ENCODE measurements at places on chromosomes 4 and X.

DNA sequence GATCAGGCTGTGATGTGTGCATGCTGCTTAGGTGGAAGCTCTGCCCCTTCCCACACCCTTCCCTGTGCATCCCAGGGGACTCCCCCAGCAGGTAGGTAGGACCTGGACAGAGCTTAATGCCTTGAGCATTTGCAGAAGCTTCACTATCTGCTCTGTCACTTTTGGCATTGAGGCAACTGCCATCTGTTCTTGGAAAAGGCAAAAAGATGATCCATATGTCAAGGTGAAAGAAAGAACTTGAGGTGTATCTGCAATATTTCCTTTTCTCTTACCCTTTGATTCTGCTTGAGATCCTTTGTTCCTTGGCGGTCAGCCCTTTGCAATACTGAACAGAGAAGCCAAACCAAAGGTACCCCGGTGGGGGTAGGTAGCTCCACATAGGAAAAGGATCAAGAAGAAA lies 37.1 kb upstream of the TBC1D9 start:
- DNase-seq = peak; percentile 37

DNA sequence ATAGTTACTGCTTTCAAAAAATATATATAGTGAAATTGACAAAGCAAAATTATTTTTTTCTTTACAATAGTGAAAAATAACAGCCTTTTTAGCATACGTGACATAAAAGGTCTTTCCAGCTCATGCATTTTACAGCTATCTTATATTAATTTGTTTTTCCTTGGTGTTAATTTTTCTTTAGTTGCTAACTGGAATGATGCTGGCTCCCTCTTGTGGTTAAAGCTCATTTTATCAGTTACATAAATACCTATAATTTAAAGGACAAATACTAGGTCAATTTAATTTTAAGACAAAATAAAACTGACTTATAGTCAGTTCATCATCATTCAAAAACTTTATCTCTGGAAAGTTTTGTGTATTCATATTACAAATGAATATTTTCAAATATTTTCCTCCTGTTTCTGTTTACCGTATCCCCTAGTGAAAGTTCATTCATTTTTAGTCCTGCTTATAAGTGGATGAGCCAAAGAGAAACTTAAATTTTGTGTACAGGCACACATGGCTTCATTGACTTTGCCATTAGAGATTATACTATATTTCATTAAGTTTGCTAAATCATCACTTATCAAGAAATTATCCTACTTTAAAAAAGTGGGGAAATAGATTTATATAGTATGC lies 9.9 kb upstream of the ANAPC4 start:
- no peak for DNase-seq

DNA sequence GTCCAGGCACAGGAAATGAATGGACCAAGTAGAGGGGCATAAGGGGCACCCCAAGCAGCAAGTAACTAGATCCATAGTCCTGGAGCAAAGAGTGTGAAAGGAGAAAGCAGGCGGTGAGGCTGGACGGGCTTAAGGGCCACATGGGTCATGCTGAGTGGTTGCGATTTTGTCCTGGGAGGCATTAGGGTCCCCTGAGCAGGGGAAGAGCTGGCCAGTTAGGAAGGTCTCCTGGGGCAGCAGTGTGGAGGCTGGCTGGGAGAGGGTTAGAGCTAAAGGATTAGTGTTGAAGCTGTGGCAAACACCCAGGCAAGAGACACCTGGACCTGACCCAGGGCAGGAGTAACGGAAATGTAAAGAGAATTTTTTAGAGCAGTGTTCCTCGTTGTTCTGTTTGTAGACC lies 26.5 kb downstream of the MYOZ2 start:
- DNase-seq = peak; percentile 18

DNA sequence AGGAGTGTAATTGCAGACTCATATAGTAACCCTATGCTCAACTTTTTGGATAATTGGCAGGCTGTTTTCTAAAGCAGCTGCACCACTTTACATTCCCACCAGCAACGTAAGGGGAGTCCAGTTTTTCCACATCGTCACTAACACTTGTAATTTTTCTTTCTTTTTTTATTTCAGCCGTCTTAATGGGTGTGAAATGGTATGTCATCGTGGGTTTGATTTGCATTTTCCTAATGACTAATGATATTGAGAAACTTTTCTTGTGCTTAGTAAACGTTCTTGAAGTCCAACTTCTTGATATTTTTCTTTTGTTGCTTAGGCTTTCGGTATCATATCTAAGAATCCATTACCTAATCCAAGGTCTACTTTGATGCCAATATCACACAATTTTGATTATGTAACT lies 95.3 kb upstream of the IL1RAPL1 start:
- no peak for DNase-seq

GRCh38 chr4:77566148-77566547 lies 39.5 kb upstream of the CXCL13 start:
- DNase-seq = no peak

DNA sequence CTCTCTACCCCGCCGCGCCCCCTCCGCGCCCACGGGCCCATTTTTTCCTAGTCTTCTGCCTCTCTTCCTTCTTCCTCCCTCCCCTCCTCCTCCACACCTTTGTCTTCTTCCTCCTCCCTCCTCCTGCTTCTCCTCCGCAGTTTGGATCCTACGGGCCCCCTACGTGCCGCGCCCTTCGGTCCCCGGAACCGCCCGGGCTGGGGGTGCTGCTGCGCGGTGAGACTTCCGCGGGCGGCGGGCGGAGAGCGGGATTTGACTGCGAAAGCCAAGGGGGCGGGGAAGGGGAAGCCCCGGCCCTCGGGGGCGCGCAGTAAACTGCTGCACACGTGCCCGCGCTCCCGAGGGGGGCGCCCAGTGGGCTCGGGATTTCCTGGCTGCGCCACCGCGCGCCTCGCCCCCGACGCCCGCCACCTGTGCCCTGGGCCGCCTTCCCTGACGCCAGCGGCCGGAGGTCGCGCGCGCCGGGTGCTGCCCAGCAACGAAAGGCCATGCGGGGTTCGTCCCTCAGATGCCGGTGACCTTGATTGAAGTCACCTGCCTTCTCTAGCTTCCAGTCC lies 3.3 kb upstream of the NKX3-2 start:
- peak; percentile 76 for DNase-seq

DNA sequence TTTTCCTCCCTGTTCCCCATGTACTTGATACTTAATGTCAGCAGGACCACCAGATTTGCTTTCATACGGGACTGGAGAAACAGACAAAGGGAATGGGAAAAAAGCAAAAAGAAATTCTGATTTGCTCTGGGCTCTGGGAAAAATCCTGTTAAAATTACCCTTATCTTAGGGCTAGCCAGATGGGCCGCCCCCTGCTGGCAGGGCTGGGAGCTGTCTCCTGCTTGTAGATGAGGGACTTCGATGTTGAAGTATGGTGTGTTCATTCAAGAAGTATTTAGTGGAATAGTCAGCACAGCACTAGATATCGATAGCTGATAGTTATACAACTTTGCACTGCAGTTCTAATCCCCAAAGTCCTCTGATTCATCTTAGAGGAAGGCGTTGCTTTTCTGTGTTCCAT lies 45.8 kb downstream of the BCORL1 start:
- peak; percentile 63 for DNase-seq

DNA sequence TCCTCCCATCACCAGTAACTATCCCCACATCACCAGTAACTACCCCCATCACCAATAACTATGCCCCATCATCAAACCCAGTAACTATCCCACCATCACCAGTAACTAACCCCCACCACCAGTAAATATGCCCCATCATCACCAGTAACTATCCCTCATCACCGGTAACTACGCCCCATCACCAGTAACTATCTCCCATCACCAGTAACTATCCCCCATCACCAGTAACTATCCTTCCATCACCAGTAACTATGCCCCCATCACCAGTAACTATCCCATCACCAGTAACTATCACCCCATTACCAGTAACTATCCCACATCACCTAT lies 2.9 kb downstream of the ASMTL start:
- no peak for DNase-seq

GRCh38 chr4:166014411-166014810 lies 141.4 kb downstream of the TLL1 start:
- no peak for DNase-seq

- DNase-seq = no peak
Measured at GRCh38 chrX:5916945-5917344, 311.7 kb downstream of the NLGN4X start.

- no peak for DNase-seq
Measured at GRCh38 chr4:153265306-153266047, 61.2 kb downstream of the TRIM2 start.

GRCh38 chr4:141126769-141127168 lies 6.5 kb downstream of the RNF150 start:
- DNase-seq = no peak

DNA sequence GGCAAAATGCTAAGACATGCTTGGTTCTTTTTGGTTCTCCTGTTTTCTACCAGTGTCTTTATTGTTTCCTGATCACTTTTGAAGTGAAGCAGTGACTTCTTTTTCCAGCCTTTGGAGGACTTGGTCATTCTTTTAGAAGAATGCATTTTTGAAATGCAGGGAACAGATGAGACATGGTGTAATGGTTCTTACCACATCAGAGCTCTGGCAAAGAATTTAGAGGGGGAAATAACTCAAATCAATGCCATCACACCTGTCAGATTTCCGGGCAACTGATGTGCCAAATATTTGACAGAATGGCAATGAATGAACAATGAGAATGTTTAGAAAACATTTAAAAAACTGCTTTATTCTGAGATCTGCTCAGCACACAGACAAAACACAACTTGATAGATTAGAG lies 519.6 kb downstream of the IQCM start:
- DNase-seq = no peak

GRCh38 chr4:184421533-184422155 lies 52.7 kb downstream of the IRF2 start:
- DNase-seq = no peak

DNA sequence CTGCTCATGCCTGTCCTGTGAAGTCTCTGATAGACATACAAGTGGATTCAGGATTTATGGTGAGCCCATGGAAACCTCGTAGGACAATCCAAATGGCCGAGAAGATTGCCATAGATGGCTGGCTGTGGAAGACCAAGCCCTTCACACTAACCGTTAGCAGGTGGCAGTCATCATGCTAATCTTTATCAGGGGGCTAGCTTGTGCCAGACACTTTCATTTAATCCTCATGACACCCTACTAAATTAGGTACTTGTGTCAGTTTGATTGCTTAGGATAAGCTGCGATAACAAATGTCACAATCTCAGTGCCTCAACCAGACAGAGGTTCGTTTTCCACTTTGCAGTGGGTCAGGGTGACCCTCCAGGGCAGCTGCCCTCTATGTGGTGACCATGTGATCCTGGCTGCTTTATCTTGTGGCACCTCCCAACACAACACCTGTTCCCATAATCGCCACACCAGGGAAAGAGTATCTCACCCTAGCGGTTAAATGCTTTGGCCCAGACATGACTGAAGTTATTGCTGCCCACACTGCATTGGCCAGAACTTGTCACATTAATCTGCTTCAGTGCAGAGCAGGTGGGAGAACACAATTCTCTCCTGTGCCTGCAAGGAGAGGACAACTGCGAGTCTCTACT lies 60.8 kb downstream of the REPS2 start:
- no peak for DNase-seq

GRCh38 chr4:132332932-132333723 lies 816.0 kb upstream of the PCDH10 start:
- no peak for DNase-seq

Data from D341Med (cell line).